ENCODE measurements at places on chromosomes 2 and 18.

DNA sequence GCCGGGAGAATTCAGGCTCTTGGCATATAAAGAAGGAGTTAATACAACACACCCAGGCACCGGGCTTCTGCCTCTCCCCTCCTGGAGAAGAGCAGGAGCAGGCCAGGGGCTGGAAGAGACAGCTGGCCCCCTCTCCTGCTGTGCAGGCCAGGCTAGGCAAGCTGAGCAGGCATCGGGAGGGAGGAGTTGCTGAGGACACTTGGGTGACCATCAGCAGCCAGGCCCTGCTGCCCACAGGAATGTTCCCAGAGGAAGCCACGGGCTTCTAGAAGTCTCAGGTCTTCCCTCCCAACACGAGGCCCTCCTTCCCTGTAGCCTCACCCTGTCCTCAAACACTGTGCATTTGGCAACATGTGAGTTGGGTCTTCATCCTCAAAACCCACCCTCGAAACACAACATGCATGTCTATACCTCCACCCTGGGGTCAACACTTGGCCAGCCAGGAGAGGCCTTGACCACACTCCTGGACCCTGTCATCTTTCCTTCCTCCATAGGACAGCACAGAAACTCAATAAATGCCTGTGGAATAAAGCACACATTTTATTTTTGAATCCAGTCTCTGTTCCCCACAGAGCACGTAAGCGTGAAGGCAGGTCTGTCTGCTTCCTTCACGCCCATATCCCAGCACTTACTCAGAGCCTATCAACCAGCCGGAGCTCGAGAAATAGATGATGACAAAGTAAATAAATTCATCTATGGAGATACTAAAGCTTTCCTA lies 433.8 kb upstream of the ID2 start:
- no peak for DNase-seq

GRCh38 chr2:111168528-111169239 lies 48.0 kb downstream of the BCL2L11 start:
- peak; percentile 55 for DNase-seq

GRCh38 chr2:157265825-157266224 lies 8.3 kb downstream of the GALNT5 start:
- DNase-seq: no peak

- DNase-seq: no peak
Measured at GRCh38 chr2:219426068-219426443, 7.9 kb downstream of the DES start.

GRCh38 chr2:24833821-24834732 lies 40.9 kb downstream of the CENPO start:
- no peak for DNase-seq
